Stimulated activated CD4-positive, alpha-beta T cell treated with anti-CD3 and anti-CD28 coated beads, TNF-alpha, amount 100 ng/mL, for 24 hours (primary cell): ENCODE measurements at places on chromosomes 5 and 9.

DNA sequence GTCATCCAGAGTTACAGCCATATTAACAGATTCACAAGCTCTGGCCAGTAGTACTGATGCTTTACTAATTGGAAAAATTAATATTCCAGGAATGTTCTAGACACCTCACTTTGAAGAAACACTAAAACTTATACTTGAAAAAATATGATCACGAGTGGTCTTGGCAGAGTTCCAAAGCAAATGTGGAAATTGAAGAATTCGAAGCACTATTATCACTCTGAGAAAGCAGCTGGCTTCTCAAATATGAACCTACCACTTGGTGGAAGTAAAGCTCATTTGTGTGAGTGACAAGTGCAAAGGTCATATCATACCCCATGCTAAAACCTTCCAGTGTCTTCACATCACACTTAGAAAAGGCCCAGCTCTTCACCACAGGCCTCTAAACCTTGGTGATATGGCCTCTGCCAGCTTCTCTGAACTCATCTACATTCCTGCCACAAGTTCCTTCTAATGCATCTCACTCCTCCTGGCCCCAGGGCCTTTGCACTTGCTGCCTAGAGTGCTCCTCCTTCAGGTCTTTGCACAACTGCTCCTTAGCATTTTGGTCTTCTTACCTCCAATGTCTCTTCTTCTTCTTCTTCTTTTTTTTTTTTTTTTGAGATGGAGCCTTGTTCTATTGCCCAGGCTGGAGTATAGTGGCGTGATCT is 175.7 kb upstream of the SMIM23 start:
- no peak for DNase-seq

DNA sequence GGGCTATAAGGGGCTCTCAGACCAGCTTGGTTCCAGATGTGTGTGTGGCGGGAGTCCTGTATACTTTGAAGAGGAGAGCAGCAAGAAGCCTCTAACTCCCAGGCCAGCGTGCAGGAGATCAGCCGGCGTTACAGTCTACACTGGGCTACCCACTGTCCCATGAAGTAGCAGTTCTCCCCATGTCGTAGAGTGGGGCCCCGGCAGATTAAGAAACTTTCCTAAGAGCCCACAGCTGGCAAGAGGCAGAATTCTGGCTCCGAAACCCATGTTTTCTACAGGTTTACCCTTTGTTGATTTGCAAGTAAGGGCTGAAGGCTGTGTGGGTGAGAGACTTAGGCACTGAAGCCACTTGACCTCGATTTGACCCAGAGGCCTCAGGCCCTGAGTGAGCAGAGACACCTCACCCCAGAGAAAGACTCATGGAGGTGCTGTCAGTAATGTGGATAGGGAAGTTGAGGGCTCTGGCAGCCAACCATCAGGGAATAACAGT is 881 bp upstream of the B4GALT1 start:
- no peak for DNase-seq

GRCh38 chr9:133600739-133601138 is 8.4 kb downstream of the FAM163B start:
- no peak for DNase-seq

DNA sequence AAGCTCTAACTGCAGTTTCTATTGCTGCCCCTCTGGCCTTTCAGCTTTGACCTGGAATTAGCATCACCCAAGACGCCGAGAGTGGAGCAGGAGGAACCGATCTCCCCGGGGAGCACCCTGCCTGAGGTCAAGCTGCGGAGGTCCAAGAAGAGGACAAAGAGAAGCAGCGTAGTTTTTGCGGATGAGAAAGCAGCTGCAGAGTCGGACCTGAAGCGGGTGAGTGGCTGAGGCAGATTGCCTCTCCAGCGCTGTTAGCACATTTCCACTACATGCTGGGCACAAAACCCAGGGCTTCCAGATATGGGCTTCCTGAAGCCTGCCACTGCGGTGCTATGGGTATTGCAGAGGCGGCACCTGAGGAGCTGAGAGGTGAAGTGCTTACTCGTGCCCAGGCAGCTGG is 26.8 kb upstream of the FOXI1 start:
- no peak for DNase-seq
